ENCODE measurements at places on chromosomes 6 and 20. TPM values are rescaled to one million over a fixed set of nuclear protein-coding genes. Genes with fewer than 3 reads are reported as not detected.

Gene CRISP3
- not detected for total RNA-seq

Gene PRICKLE4
- total RNA-seq: not detected

- no peaks in the 10 kb centered on the region for H3K27me3 ChIP-seq
- peak overlapping the region; percentile 91 for H3K4me3 ChIP-seq
- peak overlapping the region; percentile 99 for H3K27ac ChIP-seq
- peaks cover 35% of the 10 kb centered on the region for H3K4me1 ChIP-seq
These were observed 22.2 kb upstream of the TULP4 start for GRCh38 chr6:158290040-158290439.

DNA sequence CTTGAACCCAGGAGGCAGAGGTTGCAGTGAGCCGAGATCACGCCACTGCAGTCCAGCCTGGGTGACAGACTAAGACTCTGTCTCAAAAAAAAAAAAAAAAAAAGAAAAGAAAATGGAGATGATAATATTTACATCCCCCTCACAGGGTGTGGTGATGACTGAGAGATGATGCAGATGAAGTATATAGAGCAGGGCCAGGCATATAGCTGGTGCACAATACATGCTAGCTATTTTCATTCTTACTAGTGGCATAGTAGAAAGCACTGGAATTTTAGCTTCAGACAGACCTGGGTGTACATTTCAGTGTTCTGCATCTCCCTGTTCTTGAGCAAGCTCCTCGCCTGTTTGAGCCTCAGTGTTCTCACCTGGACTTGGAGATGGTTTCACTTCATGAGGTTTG, 36.9 kb downstream of the CEBPB start:
- no peak overlapping the region for H3K27ac ChIP-seq
- no peak for DNase-seq
- H3K27me3 ChIP-seq: peaks cover 17% of the 10 kb centered on the region
- peaks cover 2% of the 10 kb centered on the region for H3K36me3 ChIP-seq
- H3K4me3 ChIP-seq: no peak overlapping the region
- peaks cover 2% of the 10 kb centered on the region for H3K4me1 ChIP-seq

DNA sequence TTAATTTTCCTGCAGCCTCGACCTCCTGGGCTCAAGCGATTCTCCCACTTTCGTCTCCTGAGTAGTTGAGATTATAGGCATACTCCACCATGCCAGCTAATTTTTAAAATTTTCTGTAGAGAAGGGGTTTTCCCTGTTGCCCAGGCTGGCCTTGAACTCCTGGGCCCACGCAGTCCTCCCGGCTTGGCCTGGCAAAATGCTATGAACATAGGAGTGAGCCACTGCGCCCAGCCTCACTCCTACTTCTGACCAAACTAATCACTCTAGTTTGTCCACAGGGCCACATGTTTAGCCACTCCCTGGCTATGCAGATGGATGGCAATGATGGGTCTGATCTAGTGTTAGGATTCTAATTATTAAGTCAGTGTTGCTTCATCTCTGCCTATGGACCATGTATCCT, 31.9 kb upstream of the RPN2 start:
- H3K27ac ChIP-seq: no peak overlapping the region
- DNase-seq: no peak
- no peaks in the 10 kb centered on the region for H3K4me1 ChIP-seq
- no peaks in the 10 kb centered on the region for H3K36me3 ChIP-seq

DNA sequence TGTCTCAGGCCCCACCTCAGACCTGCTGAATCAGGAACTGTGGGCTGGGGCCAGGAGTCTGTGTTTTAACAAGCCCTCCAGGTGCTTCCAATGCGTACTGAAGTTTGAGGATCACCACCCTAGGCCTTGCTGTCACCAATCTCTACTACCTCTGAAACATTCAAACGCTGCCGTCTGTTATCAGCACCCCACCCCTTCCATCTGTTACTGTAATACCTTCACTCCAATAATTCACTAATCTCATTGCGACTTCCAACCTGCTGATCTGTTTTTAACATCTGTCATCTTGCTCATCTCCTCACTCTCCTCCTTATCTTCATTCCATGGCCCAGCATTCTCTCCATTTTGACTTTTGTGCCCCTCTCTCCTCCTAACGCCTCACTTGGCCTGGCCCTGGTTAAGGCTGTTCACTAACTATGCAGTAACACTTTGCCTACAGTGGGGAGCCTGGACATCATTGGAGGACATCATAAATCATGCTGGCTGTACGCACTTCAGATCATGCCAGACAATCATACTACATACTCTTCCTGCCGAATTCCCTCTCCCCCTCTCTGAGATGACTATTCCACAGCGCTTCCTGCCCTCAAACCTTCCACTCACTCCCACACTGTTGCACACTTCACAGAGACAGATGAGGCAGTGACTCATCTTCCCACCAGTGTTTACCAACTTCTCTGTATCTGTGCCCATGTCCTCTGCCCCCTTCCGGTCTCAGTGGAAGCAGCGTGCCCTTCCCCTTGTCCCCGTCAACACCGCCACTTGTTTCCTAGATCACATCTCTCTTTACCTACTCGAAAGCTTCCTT, 3.0 kb upstream of the GUCA1B start:
- H3K27me3 ChIP-seq: no peaks in the 10 kb centered on the region
- peaks cover 3% of the 10 kb centered on the region for H3K4me1 ChIP-seq
- no peak for DNase-seq
- H3K27ac ChIP-seq: no peak overlapping the region
- H3K4me3 ChIP-seq: no peak overlapping the region

- H3K27ac ChIP-seq: no peak overlapping the region
- no peak for DNase-seq
- no peak overlapping the region for H3K4me3 ChIP-seq
- H3K27me3 ChIP-seq: peaks cover 9% of the 10 kb centered on the region
These were observed 218.4 kb downstream of the MAFB start for GRCh38 chr20:40470445-40471260.

DNA sequence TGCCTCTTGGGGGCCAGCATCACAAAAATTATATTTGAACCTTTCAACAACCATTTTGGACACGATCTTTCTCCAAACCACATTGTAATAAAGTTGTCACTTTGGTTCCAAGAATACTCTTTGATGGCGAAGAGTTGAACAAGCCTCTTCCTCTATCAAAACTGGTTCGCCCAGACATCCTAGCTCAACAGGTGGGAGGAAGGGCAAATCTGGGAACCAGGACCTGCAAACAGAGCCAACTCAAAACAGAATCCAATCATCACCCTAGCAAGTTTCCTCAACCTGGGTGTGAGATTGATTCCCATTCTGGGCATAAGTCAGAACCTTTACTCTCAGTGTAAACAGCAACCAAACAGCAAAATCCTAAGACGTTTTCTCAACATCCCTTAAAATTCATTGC, 141.2 kb upstream of the RREB1 start:
- peaks cover 26% of the 10 kb centered on the region for H3K27me3 ChIP-seq
- H3K4me3 ChIP-seq: no peak overlapping the region
- no peak for DNase-seq
- H3K4me1 ChIP-seq: peaks cover 3% of the 10 kb centered on the region
